ENCODE measurements at places on chromosomes 3 and 15.

DNA sequence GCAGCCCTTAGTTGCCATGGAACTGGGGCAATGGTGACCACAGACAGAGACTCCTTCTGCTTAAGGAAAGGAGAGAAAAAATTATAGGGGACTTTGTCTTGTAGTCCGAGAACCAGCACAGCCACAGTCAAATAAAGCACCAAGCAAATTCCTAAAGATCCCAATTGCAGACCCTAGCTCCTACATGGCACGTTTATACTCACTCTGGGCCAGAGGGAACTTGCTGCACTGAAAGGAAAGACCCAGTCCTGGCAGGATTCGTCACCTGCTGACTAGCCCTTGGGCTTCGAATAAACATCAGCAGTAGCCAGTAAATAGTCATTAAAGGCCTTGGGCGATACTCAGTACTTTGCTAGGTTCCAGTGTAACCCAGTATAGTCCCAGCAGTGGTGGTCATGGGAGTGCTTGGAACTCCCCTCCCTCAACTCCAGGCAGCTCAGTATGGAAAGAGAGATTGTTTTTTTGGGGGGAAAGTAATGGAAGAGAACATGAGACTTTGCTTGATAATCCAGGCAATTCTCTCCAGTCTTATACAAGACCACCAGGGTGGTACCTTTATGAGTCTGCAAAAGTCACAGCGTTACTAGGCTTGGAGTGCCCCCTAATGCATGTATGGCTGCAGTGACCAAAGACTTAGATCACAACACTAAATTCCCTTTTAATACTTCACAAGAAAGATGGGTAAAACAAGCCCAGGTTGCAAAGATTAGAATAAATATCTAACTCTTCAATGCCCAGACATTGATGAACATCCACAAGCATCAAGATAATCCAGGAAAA is 66.4 kb upstream of the AGTR1 start:
- DNase-seq: no peak

DNA sequence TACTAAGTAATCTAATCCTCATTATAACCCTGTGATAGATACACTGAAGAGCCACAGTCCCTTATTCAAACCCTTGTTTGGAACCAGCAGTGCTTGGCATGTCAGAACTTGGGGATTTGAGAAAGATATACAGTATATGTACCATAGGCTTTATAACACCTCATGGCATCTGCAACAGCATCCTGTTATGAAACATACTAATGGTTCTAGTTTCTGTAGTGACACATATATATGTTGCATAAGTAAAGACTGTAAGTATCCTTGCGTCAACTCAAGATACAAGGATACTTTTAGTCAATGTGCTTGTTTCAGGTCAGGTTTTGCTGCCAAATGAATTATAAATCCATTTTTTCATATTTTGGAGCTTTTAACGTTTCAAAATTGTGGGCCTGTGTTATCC is 58.5 kb downstream of the CCNL1 start:
- no peak for DNase-seq

DNA sequence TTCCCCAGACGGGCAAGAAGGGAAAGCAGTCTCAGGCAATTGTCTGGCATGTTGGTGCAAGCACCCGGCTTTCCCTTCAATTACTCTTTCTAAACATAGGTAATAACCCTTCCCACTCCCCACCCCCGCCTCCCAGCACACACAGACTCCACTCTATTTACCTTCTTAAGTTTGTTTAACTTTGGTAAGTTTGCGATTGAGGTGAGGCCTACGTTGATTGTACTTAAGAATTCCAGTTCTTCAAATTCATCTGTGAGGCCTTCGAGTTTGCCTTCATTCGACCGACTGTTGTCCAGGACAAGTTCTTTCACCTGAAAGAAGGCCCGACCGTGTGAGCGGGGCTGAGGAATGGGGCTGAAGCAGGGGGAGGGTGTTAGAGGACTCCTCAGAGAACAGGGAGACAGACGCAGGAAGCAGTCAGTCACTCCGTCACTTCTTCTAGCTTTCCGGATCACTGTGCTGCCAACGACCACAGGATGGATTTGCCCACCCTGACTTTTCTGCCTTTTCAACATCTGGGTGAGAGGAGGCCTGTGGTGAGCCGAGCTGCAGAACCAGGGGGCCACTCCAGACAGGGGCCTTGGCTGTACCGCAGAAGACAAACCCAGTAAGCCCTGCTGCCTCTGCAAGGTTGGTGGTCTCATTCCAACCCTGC is 33.0 kb downstream of the ANP32A start:
- no peak for DNase-seq

GRCh38 chr3:12351145-12351544 is 62.3 kb downstream of the PPARG start:
- DNase-seq: no peak

- DNase-seq: no peak
These were observed 202.9 kb upstream of the PROK2 start for GRCh38 chr3:71987828-71988227.

GRCh38 chr15:26287381-26287780 is 424.3 kb upstream of the ATP10A start:
- DNase-seq: no peak

- no peak for DNase-seq
These were observed 38.0 kb downstream of the EDC3 start for GRCh38 chr15:74657846-74658245.

GRCh38 chr15:76674883-76675282 is 230.3 kb downstream of the SCAPER start:
- DNase-seq: no peak

DNA sequence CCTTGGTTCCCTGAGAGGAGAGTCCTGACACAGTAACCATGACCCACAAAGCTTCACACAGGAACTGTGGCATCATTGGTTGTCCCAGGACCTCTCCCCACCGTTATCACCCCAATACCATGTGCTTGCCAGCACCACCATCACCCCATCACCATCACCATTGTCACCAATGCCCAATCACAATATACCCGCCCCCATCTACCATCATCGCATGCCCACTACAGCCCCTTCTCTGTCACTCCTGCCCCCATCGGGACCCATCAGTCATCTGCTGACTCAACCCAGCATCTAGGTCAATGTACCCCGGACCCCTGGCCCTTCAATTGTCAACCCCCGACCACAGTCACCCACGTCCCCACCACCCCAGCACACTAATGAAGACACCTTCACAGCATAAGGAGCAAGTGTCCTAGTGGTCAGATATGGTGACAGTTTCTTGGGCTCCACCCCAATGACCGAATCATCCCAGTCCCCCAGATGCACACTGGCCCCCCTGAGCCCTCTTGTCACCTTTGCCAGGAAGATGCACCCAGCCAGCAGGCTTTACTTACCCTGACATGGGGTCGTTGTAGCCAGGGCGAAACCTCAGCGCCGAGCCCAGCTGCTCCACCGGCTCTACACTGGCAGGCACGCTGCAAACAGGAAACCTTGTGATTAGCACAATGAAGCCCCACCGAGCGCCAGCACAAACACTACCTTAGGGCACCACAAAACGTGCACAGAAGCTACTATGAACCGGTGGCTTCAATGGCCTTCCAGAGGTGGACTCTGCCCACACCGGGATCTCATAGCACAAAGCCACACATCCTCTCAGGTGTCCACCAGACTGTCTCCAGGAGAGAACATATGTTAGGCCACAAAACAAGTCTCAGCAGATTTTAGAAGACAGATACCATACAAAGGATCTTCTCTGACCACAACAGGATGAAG is 25.1 kb downstream of the SHISA5 start:
- no peak for DNase-seq

Data from stimulated activated CD8-positive, alpha-beta memory T cell treated with anti-CD3 and anti-CD28 coated beads, Interleukin-4, amount 100 ng/mL, for 4 hours (primary cell).